K562 (cell line): ENCODE measurements at places on chromosomes 5 and 9. TPM values are rescaled to one million over a fixed set of nuclear protein-coding genes. Genes with fewer than 3 reads are reported as not detected.

GRCh38 chr5:124612023-124612422 lies 134.4 kb downstream of the ZNF608 start:
- no peak for DNase-seq

DNA sequence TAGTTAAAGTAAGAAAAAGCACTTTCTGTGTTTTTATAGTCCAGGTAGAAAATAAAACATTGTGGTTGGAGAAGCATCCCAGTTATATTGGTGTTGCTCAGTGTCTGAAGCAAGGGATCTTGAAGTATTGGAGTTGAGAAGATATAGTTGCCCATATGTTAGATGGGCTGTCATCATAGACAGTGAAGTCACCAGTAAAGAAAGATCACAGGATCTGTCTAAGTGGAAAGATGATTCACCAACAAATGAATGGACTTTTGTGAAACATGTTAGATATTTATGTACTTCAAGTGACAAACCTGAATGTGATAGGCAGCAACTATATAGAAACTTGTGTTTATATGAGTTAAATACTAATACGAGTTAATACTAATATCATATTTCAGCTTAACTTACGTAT lies 11.7 kb downstream of the OGN start:
- DNase-seq: no peak

Gene SPATA31C1
- 0.13 TPM in 1 of 2 replicates, not detected in the other for polyA plus RNA-seq

Gene OR13D1
- not detected in 2 replicates for polyA plus RNA-seq

GRCh38 chr5:138566792-138567191 lies 8.4 kb downstream of the HSPA9 start:
- no peak for DNase-seq

Gene ACTL7B
- 0.04 TPM in 1 of 2 replicates, not detected in the other for polyA plus RNA-seq
